ENCODE measurements at places on chromosomes 2 and 18. TPM values are rescaled to one million over a fixed set of nuclear protein-coding genes. Genes with fewer than 3 reads are reported as not detected.

C2orf80 gene
- total RNA-seq, result not detected

MAP3K19 gene
- total RNA-seq, result 2.7 TPM

IL36G gene
- total RNA-seq, result not detected

ABCG8 gene
- total RNA-seq, result 0.57 TPM

RBBP8 gene
- total RNA-seq, result 44.6 TPM

PAIP2B gene
- 12.8 TPM for total RNA-seq

NOTO gene
- total RNA-seq, result not detected

CCDC148 gene
- 1.5 TPM for total RNA-seq

LRRTM1 gene
- total RNA-seq, result 1.8 TPM

GCKR gene
- total RNA-seq, result 0.87 TPM

DNA sequence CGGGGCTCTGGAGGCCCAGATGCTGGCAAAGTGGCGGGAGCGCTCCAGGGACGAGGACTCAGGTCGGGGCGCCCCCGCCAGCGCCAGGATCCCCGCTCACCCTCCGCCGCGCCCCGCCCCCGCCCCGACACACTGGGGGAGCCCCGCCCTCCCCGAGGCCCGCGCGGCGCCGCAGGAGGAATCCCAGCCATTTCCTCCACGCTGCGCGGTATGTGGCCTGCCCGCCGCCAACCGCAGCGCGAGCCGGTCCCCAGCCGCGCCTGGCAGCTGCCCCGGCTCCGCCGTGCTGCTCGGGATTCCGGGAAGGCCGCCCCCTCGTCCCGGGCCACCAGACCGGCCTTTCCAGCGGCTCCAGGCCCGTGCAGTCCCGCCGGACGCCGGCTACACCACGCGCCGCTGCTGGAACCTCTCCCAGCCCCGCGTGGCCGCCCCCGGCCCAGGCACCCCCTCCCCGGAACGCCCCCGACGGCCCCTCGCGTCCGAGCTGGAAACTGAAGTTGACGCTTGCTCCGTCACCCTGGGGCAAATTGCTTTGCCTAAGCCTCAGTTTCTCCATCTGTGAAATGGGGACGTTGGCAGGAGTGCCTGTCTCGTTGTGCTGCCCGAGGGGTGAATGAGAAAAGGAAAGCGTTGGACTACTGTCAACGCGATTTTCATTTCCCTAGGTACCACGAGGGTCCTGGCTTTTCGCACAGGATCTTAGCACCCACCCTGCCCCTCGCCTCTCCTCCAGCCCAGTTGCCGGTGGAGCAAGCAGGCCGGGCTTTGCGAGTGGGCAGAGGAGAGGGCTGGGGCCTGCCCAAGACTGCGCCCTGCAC, 53.6 kb downstream of the PKDCC start:
- no peaks in the 10 kb centered on the region for H3K4me1 ChIP-seq
- H3K27ac ChIP-seq, result peak overlapping the region; percentile 47
- H3K36me3 ChIP-seq, result no peaks in the 10 kb centered on the region
- DNase-seq, result no peak
- peak overlapping the region; percentile 35 for H3K4me3 ChIP-seq
- no peaks in the 10 kb centered on the region for H3K27me3 ChIP-seq

DNA sequence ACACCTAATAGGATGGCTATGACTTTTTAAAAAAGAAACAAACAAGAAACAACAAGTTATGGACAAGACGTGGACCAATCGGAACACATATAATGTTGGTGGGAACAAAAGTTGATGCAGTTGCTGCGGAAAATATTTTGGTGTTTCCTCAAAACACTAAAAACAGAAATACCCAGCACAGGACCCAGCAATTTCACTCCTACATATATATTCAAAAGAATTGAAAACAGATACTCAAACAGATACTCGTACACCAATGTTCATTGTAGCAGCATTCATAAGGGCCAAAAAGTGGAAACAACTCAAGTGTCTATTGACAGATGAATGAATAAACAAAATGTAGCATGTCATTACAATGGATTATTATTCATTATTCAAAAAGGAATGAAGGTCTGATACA, 12.1 kb downstream of the CCDC141 start:
- H3K27me3 ChIP-seq, result no peaks in the 10 kb centered on the region
- no peak for DNase-seq
- no peaks in the 10 kb centered on the region for H3K36me3 ChIP-seq
- no peak overlapping the region for H3K27ac ChIP-seq

DNA sequence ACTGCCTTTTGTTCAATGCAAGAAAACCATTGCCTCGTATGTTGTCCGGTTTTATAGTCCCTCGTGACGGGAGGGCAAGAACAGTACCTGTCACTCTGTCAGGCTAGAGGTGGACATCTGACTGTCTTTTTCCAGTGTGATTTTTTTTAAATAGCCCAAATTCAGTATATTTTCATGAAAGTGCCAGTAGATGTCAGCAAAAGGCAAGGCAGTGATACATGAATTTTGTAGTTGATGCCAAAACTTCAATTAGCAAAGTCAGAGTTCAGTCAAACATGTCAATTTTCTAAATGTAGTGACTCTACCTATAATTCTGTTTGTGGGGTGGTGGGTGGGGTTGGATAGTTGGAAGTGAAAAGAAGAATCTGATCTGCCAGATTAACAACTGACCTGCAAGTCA, 296.0 kb upstream of the MC4R start:
- H3K4me1 ChIP-seq, result no peaks in the 10 kb centered on the region
- DNase-seq, result no peak
- H3K27me3 ChIP-seq, result no peaks in the 10 kb centered on the region

DNA sequence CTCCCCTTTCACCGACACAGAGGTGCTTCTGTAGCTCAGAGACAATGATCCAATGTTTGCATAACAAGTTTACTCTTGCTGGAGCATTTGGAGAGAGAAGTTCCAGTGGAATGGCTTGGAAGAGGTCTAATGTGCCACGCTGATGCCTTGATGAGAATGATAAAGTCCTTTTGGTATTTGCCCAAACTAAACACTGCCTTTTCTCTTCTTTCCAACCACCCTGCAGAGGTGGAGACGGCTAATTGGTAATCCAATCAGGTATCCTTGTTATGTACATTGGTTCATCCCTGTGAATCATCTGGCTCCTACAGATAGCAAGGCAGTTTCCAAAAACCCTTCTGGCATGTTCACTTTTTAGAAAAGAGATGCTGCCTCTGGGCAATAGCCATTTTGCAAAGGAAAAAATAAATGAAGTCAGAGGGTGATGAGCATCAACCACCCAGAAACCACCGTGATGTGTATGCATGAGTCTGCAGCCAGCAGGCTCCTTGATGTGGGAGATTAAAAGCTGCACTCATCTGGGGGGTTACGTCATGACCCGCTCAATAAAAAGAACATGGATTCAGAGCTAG, 40.6 kb downstream of the KIAA2012 start:
- DNase-seq, result peak; percentile 49
- no peaks in the 10 kb centered on the region for H3K36me3 ChIP-seq

GRCh38 chr18:22822024-22822423, 111.1 kb upstream of the RBBP8 start:
- no peaks in the 10 kb centered on the region for H3K4me1 ChIP-seq
- H3K27me3 ChIP-seq, result no peaks in the 10 kb centered on the region
- no peaks in the 10 kb centered on the region for H3K36me3 ChIP-seq
- H3K27ac ChIP-seq, result no peak overlapping the region

DNA sequence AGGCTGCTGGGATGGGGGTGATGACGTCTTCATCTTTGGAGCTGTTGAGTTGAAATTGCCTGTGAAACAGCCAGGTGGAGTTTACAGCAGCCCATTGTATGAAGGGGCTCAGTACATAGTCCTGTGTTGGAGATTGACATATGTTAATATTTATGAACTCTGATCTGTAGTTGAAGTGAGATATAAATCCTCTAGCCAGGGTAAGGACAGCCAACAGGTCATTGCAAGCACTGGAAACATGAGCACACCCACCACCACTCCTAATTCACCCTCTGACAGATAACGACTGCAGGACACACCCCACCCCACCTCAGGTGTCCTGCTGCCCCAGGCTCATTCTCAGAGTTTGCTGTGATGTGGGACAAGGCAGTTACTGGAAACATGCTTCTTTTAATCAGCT, 112.4 kb upstream of the TRIB2 start:
- no peak overlapping the region for H3K27ac ChIP-seq
- no peaks in the 10 kb centered on the region for H3K4me1 ChIP-seq
- no peak for DNase-seq
- H3K36me3 ChIP-seq, result no peaks in the 10 kb centered on the region
- H3K4me3 ChIP-seq, result no peak overlapping the region

GRCh38 chr18:36078751-36079529, 11.6 kb upstream of the RPRD1A start:
- H3K27me3 ChIP-seq, result no peaks in the 10 kb centered on the region
- no peak overlapping the region for H3K27ac ChIP-seq
- H3K4me3 ChIP-seq, result no peak overlapping the region
- H3K4me1 ChIP-seq, result no peaks in the 10 kb centered on the region
- no peak for DNase-seq

DNA sequence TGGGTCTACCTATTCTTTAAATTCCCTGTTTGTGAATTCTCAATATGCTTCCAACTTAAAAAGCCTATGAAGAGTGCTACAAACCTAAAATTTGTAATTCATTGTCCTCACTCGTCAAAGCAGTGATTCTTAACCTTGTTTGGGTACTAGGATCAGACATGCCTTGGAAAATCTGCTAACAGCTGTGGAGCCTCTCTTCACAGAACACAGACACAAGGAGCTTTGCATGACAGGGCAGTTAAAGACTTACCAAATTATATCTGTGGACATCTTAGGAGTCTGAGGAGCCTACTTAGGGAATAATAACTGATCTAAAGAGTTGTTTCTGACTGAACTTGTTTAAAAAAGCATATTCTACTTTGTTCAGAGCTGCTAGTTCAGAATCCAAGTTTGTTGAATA, 38.1 kb downstream of the TMEM87B start:
- DNase-seq, result no peak
- H3K27me3 ChIP-seq, result no peaks in the 10 kb centered on the region
- no peak overlapping the region for H3K4me3 ChIP-seq

DNA sequence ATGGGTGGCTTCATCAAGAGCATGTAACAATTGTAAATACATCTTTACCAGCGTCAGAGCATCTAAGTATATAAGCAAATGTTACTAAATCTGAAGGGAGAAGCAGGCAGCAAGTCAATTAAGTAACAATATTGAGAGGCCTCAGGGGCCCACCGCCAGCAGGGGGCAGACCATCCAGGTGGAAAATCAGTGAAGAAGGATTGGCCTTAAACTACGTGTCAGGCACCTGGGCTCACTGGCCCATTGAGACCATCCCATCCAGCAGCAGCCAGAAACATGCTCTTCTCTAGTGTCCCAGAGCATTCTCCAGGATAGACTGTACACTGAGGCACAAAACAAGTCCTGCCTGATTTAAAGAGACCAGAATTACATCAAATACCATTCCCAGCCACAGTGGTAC, 96.2 kb upstream of the SNTG2 start:
- peak; percentile 39 for DNase-seq
- no peaks in the 10 kb centered on the region for H3K4me1 ChIP-seq
- no peak overlapping the region for H3K27ac ChIP-seq
- H3K27me3 ChIP-seq, result no peaks in the 10 kb centered on the region
- H3K4me3 ChIP-seq, result no peak overlapping the region
- H3K36me3 ChIP-seq, result no peaks in the 10 kb centered on the region

- no peaks in the 10 kb centered on the region for H3K36me3 ChIP-seq
- peaks cover 7% of the 10 kb centered on the region for H3K27me3 ChIP-seq
- H3K4me1 ChIP-seq, result no peaks in the 10 kb centered on the region
- no peak overlapping the region for H3K27ac ChIP-seq
- no peak for DNase-seq
These were observed 34.9 kb downstream of the EN1 start for GRCh38 chr2:118812552-118812951.

GRCh38 chr2:165686800-165687199, 107.2 kb downstream of the GALNT3 start:
- H3K4me1 ChIP-seq, result no peaks in the 10 kb centered on the region
- H3K36me3 ChIP-seq, result no peaks in the 10 kb centered on the region
- DNase-seq, result no peak
- H3K4me3 ChIP-seq, result no peak overlapping the region
- no peak overlapping the region for H3K27ac ChIP-seq
- H3K27me3 ChIP-seq, result no peaks in the 10 kb centered on the region

DNA sequence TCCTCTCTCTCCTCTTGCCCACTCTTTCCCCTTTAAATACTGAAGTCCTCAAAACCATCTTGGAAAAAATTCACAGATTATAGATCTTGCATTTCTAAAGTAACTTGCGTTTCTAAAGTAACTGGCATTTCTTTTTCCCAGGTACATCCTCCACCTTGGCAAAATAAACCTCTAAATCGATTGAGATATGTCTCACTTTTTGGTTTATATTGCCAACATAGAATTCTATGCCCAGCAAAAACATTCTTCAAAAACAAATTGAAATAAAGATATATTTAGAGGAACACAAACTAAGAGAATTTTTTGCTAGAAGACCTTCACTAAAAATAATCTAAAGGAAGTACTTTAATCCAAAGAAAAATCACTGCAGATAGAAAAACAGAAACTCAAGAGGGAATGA, 122.5 kb upstream of the RBMS1 start:
- DNase-seq, result no peak
- H3K4me3 ChIP-seq, result no peak overlapping the region
- H3K4me1 ChIP-seq, result no peaks in the 10 kb centered on the region
- no peak overlapping the region for H3K27ac ChIP-seq
- H3K27me3 ChIP-seq, result no peaks in the 10 kb centered on the region

DNA sequence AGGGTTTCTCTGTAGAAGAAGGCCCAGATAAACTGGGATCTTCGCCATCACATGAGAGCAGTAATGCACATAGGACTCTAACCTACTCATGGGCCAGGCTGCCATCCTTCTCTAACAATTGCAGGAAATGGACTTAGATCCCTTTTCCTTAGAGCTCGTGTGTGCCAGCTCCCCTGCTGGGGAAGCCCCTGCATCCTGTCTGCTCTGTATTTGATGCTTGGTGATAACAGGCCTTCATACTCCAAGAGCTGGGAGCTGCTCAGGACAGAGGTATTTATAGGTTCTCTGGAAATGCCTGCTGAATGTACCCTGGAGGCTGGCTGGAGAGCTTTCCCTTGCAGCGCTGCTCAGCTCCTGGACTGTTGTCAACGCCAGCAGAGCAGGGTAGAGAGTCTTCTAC, 249.6 kb downstream of the MTX2 start:
- H3K27ac ChIP-seq, result no peak overlapping the region
- peaks cover 4% of the 10 kb centered on the region for H3K27me3 ChIP-seq
- no peaks in the 10 kb centered on the region for H3K4me1 ChIP-seq
- DNase-seq, result no peak

DNA sequence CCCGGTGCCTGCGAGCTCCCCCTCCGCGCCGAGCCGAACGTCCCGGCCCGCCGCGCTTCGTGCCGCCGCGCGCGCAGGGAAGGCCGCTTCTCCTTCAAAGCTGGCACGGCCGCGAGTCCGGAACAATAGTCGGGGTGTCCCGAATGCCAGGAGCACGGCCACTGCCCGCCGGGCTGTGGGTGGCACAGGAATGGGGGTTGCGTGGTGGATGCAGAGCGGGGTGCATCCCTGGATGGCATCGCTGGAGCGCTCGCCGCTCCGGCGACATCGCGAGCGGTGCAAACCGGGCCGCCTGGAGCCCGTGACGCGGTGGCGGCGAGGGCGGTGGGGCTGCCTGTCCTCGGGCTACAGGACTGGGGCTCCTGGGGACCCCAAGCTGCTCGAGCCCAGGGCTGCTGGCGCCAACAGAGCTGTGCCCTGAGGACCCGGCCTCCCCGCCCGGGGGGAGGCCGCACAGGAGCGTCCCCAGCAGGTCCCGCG, 1.1 kb upstream of the SATB2 start:
- peak overlapping the region; percentile 80 for H3K27ac ChIP-seq
- peak overlapping the region; percentile 70 for H3K4me3 ChIP-seq
- no peaks in the 10 kb centered on the region for H3K4me1 ChIP-seq
